CD14-positive monocyte (primary cell): ENCODE measurements at places on chromosomes 16 and 17.

DNA sequence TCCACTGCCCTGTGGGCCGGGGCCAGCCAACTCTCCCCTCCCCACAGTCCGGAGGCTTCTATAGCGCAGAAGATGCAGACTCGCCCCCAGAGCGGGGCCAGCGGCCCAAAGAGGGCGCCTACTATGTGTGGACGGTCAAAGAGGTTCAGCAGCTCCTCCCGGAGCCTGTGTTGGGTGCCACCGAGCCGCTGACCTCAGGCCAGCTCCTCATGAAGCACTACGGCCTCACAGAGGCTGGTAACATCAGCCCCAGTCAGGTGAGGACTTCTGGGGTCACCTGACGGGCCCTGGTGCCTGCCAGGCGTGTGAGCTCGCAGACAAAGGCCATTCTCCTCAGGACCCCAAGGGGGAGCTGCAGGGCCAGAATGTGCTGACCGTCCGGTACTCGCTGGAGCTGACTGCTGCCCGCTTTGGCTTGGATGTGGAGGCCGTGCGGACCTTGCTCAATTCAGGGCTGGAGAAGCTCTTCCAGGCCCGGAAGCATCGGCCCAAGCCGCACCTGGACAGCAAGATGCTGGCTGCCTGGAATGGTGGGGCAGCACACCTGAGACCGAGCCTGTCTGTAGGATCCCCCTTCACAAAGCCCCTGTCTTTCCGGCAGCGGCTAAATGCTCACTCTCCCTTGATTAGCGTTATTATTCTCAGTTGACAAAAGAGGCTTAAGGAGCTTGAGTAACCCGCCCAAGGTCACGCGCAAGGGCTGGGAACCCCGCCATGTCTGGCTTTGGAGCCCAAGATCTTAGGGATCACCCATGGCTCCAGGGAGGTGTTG lies 3.9 kb downstream of the SPATA20 start:
- peak; percentile 13 for DNase-seq

DNA sequence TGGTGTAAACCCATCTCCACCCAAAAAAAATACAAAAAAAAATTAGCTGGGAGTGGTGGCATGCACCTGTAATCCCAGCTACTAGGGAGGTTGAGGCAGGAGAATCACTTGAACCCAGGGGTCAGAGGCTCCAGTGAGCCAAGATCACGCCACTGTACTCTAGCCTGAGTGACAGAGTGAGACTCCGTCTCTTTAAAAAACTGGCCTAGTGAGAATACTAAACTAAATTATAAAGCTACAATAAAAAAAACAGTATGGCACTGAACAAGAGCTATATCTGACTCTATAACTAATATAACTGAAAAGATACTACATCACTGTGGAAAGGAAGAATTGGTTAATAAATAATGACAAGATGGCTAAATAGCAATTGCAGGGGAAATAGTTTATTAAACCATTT lies 6.4 kb downstream of the SMURF2 start:
- DNase-seq, result no peak

DNA sequence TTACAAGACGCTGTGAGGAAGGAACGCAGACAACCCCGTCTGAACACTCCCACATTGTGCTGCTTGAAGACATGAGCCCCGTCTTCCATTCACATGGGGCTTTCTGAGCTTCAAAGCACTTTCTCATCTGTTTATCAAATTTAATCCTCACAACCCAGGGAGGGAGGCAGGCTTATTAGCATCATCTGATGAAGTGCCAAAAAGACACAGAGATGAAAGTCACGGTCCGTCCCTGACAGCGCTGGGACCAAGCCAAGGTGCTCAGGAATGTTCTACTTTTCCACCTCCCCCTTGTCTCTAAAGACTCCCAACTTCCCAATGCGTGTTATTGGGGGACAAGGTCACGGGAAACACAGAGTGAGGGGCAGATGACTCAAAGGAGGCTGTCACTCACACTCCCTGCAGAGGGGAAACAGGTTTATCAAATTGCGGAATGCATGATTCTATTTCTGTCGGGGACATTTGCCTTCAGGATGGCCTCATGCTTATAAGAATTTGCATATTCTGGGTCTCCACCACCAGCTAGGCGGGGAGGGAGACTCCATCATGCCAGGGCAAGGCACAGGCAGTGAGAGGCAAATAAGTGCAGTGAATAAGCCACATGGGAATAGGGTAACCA lies 10.7 kb downstream of the XYLT1 start:
- DNase-seq, result no peak

DNA sequence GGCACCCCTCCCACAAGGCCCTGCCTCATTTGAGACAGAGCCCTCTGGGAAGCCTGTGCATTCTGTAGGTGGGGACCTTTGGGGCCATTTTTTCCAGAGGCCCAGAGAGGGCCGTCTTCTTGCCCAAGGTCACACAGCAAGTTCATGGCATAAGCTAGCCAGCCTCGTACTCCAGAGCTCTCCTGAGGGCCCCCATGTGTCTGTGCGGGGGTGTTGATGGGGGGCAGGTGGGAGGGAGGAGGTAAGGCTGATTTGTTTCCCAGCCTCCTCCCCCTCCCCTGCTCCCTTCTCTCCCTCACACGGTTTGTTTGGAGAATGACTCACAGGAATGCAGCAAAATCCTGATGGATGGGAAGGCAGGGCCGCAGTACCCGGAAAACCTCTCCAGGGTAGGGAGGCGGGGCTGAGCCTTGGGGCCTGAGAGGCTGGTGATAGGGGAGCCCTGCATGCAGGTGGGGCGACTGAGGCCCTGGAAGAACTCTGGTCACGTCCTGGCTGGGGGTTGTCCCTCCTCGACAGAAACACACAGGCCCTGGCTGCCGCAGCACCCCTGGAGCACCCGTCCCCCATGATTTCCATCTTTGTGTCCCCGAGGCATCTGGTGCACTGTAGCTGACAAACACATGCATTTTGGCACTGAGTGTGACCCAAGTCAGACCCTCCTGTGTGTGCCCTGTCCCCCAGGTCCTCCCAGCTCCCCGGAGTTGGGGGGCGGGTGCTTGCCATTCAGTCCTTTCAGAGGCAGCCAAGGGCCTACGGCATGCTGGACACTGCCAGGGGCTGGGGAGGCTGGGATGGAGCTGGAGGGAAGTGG lies 29.7 kb downstream of the RAI1 start:
- DNase-seq, result no peak

DNA sequence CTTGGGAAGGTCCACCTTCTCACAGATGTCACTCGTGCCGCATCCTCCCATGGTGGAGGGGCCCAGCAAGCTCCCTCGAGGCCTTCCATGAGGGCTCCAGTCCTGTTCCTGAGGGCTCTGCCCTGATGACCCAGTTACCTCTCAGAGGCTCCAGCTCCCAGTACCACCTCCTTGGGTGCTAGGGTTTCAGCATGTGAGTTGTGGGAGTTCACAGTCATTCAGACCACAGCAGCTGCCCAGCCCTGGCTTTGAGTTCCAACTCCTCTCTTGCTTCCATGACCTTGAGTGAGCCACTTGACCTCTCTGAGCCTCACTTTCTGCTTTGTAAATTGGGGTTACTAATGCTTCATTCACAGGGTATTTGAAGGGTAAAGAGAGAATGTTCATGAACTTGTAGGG lies 37.1 kb upstream of the LGALS9 start:
- DNase-seq, result no peak

GRCh38 chr16:52912565-52913173 lies 140.0 kb downstream of the CHD9NB start:
- peak; percentile 24 for DNase-seq

GRCh38 chr16:23679274-23679985 lies 741 bp downstream of the PLK1 start:
- DNase-seq, result peak; percentile 52

DNA sequence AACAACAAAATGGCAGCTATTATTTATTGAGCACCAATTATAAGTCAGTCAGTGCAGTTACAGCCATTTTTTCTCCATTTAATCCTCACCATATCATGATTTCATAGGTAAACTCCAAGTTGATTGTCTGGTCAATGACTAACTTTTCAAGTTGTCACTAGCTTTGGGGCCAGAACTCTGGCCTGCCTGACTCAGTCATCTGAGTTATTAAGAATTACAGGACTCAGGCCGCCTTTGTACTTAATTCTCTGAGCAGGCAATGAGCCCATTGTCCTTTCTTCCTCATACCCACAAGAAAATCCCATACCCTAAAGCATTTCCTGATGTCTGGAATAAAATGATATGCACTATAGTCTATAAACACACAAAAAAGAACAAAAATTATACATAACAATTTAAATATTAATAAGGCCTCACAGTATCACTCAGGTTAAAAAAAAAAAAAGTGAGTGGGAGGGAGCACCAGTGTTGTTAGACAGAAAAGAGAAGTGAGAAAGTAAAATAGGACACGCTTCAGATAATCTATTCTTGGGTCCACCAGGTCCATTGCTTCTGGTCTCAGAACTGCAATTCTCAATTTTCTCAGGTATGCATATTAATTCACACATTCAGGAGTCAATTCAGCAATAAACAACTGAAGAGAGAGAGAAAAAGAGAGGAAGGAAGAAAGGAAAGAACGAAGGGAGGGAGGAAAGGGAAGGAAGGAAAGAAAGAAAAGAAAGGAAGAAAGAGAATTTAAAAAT lies 70.2 kb downstream of the SPAG9 start:
- DNase-seq, result no peak

DNA sequence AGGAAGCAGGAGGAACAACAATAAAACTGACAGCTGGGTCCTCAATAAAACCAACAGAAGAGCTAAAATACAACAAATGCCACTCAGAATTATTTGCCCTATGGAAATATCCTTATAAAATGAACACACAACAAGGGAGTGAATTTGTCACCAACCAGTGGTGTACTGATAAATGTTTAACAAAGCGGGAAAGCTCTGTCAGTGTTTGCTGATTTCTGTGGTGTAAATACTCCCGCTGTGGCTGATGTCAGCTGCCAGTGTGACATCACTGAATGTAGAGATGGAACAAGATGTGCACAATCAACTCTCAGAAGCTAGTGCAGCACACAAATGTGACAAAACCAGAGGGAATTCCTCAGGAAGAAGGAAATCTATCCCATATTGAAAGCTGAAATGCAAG lies 51.9 kb downstream of the CDYL2 start:
- no peak for DNase-seq

GRCh38 chr17:41338961-41339485 lies 11.6 kb downstream of the KRT33A start:
- peak; percentile 49 for DNase-seq

- DNase-seq, result no peak
These were observed 41.0 kb downstream of the FOXL1 start for GRCh38 chr16:86619239-86619794.

- DNase-seq, result no peak
These were observed 4.5 kb downstream of the NTHL1 start for GRCh38 chr16:2042986-2043666.

DNA sequence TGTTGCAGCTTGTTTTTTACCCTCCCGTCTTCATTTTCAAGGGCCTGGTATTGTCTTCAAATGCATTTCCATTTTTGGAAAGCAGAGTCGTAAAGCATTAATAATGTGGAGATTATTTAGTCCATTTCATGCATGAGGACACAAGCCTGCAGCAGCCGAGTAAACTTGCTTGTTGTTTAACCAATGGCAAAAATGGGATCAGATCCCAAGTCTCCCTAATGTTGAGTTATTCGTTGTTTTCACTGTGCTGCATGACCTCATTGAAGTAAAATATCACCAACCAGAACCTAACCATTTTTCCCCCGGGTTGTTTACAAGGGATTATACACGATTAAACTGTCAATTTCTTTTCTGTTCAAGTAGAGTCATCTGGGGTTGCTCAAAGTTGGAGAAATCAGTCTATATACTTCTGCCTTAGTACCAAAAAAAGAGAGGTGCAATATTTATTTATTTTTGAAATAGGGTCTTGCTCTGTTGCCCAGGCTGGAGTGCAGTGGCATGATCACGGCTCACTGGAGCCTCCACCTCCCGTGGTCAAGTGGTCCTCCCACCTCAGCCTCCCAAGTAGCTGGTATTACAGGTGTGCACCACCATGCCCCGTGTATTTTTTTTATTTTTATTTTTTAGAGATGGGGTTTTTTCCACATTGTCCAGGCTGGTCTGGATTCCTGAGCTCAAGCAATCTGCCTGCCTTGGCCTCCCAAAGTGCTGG lies 12.4 kb downstream of the AMZ2 start:
- DNase-seq, result no peak

DNA sequence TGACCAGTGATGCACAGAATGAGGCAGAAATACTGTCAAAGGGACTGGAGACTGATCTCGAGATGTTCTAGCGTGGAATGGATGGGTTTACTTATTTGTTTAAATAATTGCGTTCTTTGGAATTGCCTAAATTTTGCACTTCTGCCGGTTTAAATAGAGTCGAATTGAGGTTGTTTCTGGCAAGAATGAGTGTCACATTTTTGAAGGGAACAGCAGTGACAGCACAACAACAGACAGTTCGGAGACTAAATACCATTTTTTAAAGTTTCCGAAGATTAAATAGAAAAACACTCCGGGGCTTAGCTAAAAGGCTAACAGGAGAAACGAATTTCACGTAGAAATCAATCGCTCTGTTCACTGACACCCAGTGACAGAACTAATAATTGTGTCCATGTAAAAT lies 969.2 kb upstream of the RBFOX1 start:
- DNase-seq, result no peak

- no peak for DNase-seq
These were observed 39.7 kb downstream of the BRCA1 start for GRCh38 chr17:43085474-43085873.

DNA sequence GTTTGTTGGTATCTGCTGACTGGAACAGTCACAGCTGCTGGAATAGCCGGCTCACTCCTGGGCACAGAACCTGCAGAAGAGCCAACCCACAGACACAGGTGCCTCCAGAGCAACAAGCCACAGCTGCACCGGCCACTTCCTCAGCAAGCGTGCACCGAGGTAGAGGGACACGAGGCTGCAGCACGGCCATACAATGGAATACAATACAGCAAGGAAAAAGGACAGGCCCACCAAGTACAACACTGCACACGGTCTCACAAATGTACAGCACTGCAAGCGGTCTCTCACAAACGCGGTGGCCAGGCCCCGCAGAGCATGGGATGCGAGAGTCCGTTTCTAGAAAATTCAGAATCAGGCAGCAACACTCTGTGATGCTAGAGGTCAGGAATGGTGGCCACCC lies 47.4 kb upstream of the PABPN1L start:
- DNase-seq, result no peak

- peak; percentile 7 for DNase-seq
These were observed 148.7 kb downstream of the FTO start for GRCh38 chr16:53852678-53853077.

DNA sequence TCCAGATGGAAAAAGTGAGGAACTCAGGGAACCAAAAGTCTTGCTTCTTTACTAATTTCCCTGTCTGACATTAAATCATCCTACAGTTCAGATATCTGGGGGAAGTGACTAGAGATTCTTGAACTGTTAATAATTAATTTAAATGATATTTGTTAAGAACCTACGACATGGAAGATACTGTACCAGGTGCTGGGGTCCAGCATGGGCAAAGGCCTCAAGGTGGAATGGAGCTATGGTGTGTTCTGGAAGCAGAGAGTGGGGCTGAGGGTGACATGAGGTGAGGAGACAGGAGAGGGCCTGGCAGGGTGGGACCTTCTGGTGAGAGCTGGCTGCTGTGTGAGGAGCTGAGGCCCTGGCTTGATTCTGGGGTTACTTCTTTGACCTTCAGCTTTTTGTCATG lies 6.0 kb upstream of the CCL2 start:
- DNase-seq, result no peak

GRCh38 chr16:66534376-66534799 lies 15.5 kb downstream of the TK2 start:
- no peak for DNase-seq
